ENCODE measurements at places on chromosomes 3 and 15.

- DNase-seq, result no peak
Observed at GRCh38 chr15:38996111-38996631, 431.6 kb upstream of the RASGRP1 start.

GRCh38 chr15:45116482-45117307 is 2.6 kb downstream of the DUOXA2 start:
- DNase-seq, result no peak

DNA sequence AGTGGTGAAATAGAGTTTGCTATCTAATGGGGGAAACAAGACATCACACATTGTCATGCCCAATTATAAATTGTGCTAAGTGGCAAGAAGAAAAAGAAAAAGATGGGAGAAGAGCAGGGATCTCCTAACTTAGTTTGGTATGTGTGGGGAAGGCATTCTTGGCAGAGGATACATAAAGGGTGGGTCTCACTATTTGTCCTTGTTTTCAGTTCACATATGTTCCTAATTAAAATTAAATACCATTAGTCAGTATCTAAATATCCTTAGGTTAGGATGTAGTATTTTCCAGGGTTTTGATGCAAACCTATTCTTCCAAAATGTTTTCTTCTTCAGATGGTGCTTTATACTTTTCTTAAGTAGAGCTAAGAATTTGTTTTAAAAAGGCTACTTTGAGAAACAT is 173.7 kb downstream of the B3GALNT1 start:
- no peak for DNase-seq

GRCh38 chr15:78429477-78429876 is 8.5 kb upstream of the IREB2 start:
- DNase-seq, result no peak

- DNase-seq, result peak; percentile 26
Observed at GRCh38 chr3:53161820-53162671, 1.0 kb downstream of the PRKCD start.

- DNase-seq, result no peak
Observed at GRCh38 chr15:33586786-33587697, 276.3 kb downstream of the RYR3 start.

DNA sequence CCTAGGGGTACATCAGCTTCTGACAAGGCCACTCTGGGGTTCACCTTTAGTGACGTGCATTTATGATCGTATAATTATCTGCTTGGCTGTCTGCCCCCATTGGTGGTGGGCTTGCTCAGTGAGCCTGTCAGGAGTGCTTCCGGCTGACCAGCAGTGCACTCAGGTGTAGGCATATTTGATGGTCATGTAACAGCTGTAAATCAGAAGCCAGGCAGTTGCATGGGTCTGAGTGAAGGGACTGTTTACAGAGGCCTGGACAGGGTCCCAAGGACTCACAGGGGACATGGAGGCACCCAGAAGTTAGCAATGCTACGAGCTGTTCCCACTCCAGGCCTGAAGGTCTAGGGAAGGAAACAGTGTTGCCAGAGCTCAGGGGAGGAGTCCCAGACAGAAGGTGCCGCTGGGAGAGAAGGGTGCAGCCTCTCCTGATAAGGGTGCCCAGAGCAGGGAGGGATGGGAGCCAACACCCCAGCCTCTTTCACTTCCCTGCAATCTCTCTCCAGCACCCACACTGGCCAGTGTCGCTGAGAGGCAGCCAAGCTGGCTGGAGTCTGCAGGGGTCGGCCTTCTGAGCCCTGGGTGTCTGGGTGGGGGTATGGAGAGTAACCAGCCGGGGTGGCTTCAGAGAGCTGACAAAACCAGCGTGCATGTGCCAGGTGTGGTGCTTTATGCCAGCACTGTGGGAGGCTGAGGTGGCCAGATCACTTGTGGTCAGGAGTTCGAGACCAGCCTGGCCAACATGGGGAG is 61.3 kb upstream of the PRR23E start:
- DNase-seq, result no peak

- DNase-seq, result no peak
Observed at GRCh38 chr15:47965297-47965696, 155.5 kb upstream of the SLC24A5 start.

- DNase-seq, result no peak
Observed at GRCh38 chr3:105834768-105835167, 34.0 kb downstream of the CBLB start.

DNA sequence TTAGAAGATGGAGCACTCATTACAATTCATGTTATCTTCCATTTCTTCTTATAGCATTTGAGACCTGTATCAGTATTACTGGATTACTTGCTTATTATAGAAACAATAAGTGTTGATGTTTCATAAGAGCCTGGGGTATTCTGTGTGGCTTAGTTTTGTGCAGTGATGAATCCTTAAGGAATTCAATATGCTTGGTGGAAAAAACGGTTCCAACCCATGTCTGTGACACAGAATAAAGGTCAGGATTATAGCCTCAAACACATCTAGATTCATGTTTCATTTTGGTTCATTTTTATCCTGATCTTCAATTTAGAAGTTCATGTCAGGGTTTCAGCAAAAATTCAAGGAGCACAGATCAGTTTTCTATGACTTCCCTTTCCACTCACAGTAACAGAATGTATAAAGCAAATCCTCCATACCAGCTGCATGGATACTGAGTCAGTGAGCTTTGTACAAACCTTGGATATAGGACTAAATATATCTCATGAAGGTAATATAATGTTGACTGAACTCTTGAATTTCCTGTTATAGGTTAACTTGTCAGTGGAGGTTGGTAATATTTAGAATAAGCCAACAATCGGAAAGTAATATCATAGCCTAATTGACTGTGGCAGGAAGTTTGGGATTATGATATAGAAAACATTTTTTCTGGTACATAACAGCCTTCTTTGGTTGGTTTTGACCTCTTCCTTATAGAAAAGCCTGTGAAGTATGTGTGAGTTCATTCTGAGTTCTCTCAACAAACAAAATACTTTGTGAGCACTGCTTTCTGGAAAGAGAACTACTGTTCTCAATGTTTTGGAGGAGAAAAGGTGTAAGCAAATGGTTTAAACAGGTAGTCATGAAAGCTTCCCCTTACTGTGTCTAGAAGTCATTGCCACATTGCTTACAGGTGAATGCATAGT is 218.2 kb upstream of the TPM1 start:
- no peak for DNase-seq

GRCh38 chr3:129277829-129278271 is 820 bp upstream of the HMCES start:
- no peak for DNase-seq

- no peak for DNase-seq
Observed at GRCh38 chr3:179113903-179114302, 34.3 kb upstream of the PIK3CA start.

- DNase-seq, result no peak
Observed at GRCh38 chr15:100005013-100005412, 271.8 kb upstream of the LYSMD4 start.

DNA sequence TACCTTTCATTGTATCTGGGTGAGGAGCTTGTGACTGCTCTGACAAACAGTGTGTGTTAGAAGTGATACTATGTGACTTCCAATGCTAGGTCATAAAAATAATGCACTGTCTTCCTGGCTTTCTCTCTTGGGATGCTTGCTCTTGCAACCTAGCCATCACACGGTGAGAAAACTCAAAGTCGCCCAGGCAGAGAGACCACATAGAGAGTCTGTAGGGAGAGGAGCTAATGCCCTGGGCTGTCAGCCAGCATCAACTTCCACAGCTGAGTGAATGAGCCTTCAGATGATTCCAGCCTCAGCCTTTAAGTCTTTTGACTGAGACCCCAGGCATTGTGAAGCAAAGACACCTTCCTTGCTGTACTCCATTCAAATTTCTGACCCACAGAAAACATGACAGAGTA is 220.6 kb upstream of the SGO1 start:
- no peak for DNase-seq

DNA sequence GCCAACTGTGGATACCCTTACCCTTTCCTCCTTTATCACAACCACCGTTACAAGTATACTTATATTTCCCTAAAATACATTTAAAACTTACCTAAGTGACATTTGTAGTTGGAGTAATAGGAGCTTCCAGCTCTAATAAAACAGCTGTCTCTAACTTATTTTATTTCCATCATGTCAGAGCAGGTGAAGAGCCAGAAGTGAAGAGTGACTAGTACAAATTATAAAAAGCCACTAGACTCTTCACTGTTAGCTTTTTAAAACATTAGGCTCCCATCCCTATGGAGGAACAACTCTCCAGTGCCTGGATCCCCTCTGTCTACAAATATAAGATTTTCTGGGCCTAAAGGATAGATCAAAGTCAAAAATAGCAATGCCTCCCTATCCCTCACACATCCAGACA is 102.3 kb downstream of the MME start:
- DNase-seq, result no peak

DNA sequence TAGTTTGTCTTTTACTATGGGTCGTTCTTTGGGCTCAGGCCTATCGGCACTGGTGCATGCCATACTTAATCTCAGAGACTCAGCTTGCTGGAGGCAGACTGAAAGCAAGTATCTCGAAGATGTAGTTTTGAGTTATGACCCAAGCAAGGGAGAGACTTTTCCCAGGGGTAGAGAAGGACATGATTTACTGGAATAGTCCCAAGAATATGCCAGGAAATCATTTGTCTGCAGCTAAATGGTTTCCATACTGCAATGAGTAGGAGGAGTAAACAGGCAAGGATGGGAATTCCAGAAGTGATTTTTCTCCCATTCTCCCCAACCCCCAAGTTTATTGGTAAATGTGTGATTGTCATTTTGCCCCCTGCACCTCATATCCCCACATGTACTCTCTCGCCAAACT is 35.4 kb upstream of the LACTB start:
- no peak for DNase-seq

GRCh38 chr3:88713233-88713691 is 394.2 kb upstream of the EPHA3 start:
- no peak for DNase-seq

DNA sequence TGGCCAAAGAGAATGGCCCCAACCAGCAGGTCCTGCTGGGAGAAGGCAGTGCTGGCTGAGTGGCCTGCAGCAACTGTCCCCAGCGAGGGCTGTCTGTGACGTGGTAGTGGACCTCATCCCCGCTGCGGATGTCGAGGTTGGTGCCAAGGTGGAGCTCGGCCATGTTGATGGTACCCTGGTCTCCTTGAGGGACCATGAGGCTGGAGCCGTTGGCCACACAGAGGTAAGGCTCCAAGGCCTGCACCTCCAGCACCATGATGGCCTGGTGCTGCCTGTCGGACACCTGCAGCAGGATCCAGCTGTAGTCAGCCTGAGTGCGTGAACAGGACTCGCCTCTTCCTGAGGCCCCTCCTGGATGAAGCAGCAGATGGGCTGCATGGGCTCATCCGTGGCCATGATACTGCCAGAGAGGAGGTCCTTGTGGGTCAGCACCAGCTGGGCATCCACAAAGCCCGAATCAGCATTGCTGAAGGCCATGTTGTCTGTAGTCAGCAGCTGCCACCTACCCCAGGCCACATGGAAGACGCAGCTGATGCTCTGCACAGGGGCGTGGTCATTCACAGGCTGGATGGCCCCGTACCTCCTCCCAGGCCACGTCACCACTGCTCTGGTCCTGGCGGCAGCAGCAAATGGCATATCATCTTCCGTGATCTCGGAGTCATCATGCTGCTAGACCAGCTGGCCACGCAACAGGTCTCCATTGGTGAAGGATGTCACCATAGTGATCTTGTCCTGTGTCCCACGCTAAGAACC is 167.5 kb downstream of the GOLGA6L4 start:
- no peak for DNase-seq

- no peak for DNase-seq
Observed at GRCh38 chr3:46661776-46662766, 31.4 kb downstream of the ALS2CL start.

- no peak for DNase-seq
Observed at GRCh38 chr15:41423979-41424659, 7.2 kb downstream of the RTF1 start.

- no peak for DNase-seq
Observed at GRCh38 chr15:32838820-32839219, 121.0 kb downstream of the GREM1 start.

DNA sequence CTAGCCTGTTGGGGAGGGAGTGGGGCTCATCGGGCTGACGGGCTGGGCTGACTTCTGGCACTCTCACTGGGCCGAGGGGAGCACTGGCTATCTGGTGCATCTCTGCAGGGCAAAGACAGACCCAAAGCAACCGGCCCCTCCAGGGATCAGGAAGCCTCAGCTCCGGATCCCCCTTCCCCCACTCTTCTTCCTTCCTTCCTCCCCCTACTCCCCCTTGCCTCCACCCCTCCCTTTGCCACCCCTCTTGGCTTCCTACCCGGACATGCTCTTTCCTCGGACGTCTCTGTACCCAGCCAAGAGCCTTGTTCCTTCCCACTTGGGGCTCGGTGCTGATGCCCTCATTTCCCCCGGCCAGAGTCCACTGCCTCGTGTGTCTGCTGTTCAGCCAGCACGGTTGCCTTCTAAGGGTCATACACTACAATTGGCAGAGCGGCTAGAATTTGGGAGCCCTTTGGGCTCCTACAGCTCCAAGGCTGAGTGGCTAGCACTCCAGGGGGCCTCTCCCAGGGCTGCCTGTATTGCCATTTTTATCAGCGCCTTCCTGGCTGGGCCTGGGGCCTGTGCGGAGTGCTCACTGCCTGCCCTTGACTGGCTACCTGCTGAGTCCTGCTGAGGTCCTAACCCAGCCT is 10.9 kb downstream of the SEMA3F start:
- no peak for DNase-seq

DNA sequence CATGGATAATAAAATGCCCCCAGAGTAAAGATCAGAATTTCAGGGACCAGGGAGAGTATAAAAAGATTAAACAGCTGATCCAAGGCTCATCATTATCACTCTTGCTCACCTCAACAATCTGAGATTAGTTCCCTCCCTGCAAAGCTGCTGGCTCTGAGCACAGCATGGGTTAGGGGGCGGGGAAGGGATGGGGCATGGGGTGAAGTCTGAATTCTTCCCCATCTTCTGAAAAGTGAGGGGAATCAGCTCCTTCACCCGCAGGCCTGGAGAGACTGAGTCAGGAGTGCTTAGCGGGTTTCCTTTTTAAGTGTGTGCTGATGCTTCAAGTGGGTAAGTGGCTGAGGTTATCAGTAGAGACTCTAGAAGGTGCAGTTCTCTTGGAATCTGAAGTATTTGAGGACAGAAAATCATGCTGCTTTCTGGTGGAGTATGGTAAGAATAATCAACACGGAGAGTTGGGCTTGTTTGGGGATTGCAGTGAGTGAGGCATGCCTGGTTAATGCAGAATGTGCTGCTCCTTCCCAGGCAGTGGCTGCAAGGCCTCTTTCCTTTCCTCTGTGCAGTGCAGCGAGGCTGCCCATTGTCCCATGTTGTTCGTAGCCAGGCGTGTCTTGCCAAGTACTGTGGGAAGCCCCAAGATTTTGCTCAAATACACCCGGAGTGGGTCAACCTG is 59.2 kb upstream of the TRAK1 start:
- DNase-seq, result no peak

- DNase-seq, result no peak
Observed at GRCh38 chr3:66904831-66905493, 93.1 kb upstream of the KBTBD8 start.

Measured in T-cell (primary cell).